ENCODE measurements at places on chromosomes 6 and 20.

DNA sequence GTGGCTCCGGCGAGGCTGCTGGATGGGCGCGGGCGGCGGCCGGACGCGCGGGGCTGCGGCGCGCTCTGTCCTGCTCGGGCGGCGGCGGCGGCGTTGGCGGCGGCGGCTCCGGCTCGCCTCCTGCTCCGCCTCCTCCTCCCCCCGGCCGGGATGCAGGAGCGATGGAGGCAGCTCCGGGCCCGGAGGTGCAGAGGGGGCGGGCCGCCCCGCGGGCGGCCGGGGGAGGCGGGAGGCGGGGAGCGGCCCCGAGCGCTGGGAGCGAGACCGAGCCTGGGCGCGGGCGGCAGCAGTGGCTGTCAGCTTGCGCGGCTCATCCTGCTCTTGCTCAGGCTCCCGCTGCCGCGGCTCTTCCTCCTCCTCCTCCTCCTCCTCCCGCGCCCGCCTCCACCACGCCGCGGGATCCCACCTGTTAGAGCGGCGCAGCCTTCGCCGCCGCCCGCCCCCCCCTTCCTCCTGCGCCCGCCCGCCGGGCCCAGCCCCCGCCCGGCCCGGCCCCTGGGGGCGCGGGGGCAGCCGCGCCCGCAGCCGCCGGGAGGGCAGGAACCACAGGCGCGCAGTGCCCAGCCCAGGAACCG is at the start of gene NOL4L:
TSS of gene NOL4L (minus strand) at position 323 of the 575 bp plus-strand sequence. CDS start 443 bp downstream, outside the sequence.
- peak; percentile 30 for DNase-seq

DNA sequence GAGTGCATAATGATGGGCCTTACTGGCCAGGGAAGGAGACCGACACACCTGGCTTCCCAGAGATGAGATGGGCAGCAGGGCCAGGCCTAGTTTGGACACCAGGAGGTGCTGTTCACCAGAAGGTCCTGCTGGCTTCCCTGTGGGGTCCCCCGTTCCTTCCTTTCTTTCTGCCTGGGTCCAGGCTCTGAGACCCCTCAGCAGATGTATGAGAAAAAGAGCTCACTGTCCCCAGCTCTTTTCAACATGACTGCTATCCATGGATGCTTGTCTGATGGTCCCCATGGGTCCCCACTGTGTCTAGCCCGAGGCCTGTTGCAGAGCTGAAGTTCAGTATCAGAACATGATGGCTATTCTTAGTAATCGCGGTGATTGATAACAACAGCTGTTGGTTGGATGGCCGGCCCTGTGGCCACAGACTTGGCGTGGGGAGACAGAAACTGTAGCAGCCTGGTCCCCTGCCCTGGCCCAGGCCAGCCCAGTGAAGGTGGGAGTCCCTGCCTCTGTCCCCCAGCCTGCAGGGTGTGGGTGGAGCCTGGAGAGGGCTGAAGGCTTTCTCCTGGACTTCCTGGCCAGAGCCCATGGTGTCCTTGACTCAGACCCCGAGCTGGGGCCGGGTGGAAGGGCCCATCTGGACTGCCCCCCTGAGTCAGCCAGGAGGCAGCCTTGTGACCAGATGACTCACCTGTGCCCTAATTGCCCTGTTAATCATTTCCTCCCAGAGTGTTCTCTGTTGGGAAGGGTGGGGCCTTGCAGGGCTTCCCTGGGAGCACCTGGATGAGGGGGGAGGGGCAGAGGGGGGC is 9.9 kb upstream of the BAK1 start:
- DNase-seq, result peak; percentile 56

- no peak for DNase-seq
These were observed 710 bp downstream of the TINAG start for GRCh38 chr6:54308986-54309315.

DNA sequence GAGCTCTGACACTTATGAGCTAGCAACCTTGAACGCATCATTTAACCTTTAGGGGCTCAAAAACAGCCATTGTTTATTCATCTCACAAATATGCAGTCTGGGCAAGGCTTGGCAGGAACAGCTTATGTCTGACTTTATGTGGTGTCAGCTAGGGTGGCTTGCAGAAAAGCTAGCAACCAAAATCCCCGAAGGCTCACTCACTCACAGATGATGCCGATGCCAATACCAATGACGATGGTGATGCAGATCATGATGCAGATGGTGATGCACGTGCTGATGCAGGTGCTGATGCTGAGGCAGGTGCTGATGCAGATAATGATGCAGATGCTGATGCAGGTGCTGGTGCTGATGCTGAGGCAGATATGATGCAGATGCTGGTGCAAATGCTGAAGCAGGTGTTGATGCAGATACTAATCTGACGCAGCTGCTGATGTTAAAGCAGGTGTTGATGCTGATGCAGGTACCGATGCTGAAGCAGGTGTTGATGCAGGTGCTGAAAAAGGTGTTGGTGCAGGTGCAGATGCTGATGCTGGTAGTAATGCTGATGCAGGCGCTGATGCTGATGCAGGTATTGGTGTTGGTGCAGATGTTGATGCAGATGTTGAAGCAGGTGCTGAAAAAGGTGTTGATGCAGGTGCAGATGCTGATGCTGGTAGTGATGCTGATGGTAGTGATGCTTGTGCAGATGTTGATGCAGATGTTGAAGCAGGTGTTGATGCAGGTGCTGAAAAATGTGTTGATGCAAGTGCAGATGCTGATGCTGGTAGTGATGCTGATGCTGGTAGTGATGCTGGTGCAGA is 195.6 kb downstream of the NFATC2 start:
- no peak for DNase-seq

DNA sequence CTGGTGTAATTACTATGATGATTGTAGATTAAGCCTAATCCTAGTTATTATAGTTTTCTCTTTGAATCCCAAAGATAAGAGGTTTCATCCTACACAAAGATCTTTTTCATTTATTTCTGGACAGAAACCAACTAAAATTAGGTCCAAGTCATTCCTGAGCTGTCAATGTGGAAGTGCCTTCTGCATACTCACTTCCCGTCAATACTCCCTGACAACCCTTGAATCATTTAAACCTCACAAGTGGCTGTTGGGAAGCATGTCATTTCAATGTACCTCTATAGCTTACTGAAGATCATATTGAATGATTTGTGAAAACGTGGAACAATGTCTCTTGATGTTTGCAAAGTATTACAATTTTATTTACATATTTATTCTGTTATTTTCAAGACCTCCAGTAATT is 274.1 kb downstream of the HACE1 start:
- no peak for DNase-seq

DNA sequence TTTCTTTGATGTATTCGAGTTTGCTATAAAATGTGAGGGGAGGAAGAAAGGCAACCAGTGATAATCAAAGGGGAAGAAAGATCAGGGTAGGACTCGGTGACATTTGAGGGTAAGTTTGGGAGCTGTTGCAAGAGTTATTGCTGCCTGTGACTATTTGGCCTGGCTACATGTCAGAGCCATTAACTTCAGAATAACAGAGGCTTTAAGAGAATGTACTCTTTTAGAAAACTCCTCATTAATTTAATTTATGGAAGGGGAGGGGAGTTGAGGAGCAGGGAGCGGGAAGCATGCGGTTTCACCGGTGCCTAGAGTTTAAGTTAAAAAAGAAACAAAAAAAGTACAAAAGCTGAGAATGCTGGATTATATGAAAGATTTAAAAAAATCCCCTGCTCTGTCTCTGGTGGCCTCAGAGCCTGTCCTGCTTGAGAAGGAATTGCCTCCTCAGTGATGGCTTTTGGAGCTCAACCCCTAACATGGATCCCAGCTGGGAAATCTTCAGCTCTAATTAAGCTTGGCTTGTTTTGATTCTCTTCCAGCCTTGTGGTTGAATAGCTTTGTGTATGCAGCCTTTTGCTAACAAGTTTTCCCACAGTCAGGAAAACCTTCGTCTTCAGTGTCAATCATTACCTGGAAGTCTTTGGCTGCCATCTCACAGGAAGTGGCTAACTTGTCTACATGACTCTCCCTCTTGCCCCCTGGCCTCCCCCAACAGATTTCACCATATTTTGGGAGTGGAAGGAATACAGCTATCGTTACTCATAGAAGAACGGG is 238.2 kb downstream of the SOX4 start:
- no peak for DNase-seq

DNA sequence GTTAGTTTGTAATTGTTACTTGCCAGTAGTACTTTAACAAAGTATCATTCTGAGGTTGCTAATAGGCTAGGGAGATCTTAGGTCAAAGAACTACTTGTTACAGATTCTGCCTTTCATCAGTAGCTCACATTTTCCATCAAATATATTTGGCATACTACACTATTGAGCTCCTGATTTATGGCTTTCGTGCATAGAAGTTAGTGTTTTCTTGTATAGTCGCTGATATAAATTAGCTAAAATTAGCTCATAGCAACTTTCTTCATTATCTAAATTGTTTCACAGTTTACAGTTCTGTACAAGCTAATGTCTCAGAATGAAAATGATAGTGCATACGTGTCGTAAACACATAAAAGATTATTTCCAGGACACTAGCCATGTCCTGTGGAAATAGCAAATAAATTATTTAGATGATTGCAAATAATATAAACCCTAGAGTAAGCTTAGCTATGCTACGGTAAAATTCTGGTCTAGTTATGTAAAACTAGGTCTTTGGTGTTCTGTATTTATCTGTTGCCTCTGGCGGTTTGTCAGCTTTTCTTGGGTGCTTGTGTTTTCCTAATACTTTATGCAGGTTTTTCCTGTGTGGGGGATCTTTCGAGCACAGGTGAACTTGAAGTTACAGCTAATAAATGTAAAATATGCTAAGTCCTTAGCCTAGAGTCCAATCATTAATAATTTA is 15.1 kb downstream of the PDE7B start:
- DNase-seq, result no peak

DNA sequence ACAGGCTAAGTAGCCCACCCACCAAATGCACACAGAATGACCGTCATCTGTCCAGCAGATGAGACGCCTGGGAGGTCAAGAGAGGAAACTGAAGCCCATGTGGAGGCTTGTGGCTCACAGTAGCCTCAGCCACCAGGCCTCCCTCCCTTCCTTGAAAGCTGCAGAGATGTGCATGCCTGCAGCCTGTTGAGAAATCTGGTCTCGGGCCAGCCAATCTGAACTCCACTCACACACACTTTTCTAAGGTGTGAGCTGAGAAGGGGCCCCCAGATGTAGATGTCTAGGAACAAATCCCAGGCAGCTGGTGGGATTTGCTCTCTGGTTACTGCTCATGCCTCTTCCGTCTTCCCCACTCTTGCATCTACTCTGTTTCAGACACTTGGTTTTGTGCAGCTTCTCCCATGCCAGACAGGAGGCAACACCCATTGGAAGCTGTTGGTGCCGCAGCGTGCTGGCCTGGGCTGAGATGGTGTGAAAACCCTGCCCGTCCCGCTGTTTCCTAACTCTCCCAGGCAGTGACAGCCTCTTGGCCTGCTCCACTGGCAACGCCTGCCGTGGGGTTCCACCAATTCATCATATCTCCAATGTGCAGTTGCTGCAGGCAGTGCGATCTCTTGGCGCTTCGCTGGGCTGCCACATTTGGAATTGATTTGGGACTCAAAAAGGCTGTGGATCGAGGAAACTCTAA is 24.1 kb upstream of the PAX1 start:
- no peak for DNase-seq

- peak; percentile 60 for DNase-seq
These were observed 3.9 kb downstream of the SDC4 start for GRCh38 chr20:45344168-45344860.
